Activated T-cell treated with anti-CD3 and anti-CD28 coated beads for 48 hours (primary cell): ENCODE measurements at places on chromosomes 3 and 15.

GRCh38 chr3:183226333-183226890 lies 26.6 kb upstream of the B3GNT5 start:
- DNase-seq, result no peak

- peak; percentile 12 for DNase-seq
Observed at GRCh38 chr3:36763850-36764703, at the start of gene DCLK3. DCLK3 (minus strand) TSS chr3:36764553; CDS start chr3:36764263, 290 bp downstream.

DNA sequence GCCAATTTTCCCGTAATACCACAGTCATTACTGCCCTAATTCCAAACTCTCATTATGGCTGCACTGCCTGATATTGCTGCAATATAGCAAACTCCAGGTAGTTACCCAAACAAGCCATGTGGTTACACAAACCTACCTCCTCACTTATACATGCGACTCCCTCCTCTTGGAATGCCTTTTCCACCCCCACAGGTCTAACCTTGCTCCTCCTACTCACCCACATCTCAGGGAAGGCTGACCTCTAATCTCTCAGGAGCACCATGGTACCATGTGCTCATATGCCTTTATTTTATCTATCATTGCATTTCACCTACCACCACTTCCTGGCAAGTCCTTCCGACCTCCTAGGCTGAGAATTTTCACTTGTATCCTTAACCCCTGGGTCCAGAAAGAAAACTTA lies 2.9 kb downstream of the RBPMS2 start:
- DNase-seq, result no peak

- peak; percentile 99 for DNase-seq
Observed at GRCh38 chr3:47781685-47782445, at the start of gene SMARCC1. SMARCC1 (minus strand) TSS chr3:47781893; CDS start chr3:47781797, 96 bp downstream.

DNA sequence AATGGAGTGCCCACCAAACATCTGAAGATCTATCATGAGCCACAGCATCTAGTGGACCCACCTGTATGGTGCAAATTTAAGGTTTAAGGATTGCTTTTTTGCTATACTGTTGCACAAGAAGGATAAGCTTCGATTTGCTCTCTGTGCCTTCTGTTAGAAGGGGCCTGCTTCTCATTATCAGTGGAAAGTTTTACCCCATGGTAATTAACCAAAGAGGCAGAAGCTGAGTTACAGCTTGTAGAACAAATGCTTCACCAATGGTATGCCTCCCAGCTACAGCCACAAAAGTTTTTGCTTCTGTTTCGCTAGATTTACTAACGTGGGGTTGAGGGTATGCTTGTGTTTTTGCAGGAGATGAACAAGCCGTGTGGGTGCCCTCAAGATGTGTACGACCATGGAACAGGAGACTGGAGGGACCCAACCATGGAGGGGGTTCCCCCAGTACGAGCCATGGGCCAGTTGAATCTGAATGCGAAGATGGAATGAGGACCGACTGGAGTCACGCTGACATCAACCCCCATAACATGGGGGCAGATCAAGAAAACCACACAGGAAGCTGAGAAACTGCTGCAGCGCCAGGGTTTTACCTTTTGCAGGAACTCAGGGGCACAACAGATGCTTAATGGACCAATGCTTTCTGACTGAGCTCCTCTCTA lies 43.5 kb downstream of the ACAD9 start:
- DNase-seq, result peak; percentile 50

- DNase-seq, result no peak
Observed at GRCh38 chr3:173275740-173276139, 121.8 kb upstream of the NLGN1 start.

GRCh38 chr3:18752273-18752934 lies 327.3 kb upstream of the SATB1 start:
- DNase-seq, result no peak

DNA sequence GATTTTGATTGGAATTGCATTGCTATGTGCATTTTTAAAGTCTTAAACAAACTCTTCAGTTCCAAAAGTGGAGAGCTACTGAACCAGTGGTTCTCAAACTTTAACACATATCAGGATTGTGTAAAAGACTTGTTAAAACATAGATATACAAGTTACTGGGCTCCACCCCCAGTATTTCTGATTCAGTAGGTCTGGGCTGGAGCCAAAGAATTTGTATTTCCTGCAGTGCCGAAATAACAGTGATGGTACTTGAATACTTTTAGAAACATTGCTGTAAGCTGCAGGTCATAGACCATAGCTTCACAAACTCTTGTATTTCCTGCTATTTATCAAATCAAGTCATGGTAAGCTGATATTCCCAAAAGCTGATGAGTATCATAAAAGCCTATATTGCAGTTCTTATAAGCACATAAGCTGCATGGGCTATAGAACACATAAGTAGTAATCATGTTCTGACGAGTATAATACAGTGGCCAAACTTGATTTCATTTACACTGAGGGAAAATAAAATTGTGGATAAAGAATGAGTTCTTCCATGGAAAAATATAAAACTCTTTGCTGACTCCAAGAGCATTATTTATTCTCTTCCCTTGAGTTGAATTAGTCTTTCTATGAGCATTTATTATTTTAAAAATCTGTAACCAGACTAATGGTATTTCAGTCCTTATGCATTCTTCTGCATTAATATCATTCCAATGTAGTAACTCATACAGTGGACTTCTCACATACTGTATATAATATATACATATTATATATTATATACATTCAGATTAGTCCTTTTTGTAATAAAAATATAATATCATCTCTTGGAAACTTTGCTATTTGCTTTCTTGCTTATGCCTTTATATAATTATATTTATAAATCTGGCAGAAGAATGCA lies 550.5 kb upstream of the AGTR1 start:
- no peak for DNase-seq

- no peak for DNase-seq
Observed at GRCh38 chr3:117407317-117407716, 697.7 kb downstream of the TUSC7 start.

- DNase-seq, result no peak
Observed at GRCh38 chr3:160885791-160886286, 129.8 kb downstream of the PPM1L start.

DNA sequence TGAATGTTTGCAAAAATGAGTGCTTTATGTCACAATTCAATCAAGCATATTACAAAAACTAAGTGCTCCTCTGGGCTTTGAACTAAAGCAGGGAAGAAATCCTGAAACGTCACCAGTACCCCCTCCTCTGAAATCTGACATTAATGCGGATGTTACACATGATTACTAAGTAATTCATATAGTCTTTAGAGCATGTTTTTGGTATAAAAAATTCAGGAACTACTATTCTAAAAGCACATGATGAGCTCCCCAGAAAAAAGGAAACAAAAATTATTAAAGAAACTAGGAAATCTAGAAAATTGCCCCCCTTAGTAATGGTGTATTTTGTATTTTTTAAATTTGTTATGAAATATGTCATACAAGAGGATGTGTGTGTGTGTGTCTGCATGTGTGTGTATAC lies 87.7 kb downstream of the MYO5A start:
- DNase-seq, result no peak

DNA sequence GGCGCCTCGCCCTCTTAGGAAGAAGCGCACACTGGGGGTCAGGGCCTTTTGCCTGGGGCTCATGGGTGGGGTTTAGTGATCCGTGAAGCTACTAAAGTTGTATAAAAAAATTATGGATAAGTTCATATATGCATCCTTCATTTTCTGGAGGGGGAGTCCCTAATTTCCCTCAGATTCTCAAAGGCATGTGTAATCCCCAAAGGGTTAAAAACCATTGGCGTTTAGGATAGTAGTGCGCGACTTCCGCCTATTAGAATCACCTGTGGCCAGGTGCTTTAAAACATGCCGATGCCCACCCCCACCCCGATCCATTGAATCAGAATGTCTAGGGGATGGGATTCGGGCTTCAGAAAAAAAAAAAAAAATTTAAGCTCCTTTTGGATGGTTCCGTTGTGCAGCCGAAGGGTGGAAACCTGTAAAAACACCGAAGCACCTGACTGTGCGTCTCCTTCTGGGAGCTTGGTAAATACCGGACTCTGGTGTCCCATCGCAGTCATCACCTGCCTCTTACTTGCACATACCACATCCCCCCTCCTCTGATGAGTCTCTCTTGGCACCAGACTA lies 570 bp downstream of the APH1B start:
- DNase-seq, result no peak

- DNase-seq, result no peak
Observed at GRCh38 chr3:149621218-149622005, 36.4 kb downstream of the WWTR1 start.

GRCh38 chr15:101318839-101319238 lies 23.8 kb upstream of the SNRPA1 start:
- no peak for DNase-seq

DNA sequence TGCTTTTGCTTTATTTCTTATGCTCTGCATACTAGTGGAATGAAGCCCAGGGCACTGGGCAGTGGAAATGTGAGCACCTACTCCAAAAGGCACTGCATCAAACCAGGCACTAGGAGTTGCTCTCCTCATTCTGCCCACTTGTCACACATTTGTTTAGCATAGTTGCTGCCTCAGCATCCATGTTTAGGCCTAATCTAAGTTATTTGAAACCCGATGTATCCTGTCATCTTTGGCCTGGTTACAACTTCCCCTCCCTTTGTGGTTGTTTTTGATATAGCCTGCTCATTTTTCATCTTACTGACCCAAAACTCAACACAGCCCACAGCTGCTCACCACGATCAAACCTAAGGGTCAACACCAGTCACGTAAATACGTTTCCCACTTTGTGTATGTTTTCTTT lies 82.2 kb upstream of the SELENOK start:
- no peak for DNase-seq

DNA sequence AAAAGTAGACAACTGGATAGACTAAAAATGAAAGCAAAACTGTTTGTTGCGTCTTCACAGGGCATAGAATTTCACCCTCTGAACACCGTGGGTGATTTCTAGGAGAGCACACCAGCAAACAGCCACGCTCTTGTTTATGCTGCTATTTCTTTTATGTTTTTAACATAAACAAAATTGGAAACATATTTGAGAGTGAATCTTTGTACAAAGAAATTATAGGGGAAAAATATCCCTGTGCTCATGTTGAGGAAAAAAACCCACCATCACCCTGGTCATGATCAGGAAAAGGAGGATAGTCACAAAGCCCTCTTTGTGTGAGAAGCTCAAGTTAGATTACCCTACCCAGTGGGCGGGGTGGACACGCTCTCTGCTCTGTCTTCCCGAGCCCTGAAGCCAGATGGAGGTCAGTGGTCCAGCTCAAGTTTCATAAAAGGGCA lies 313.3 kb downstream of the SATB1 start:
- no peak for DNase-seq

- no peak for DNase-seq
Observed at GRCh38 chr15:93205413-93205812, 116.4 kb upstream of the RGMA start.

- DNase-seq, result no peak
Observed at GRCh38 chr3:155742349-155742965, 2.4 kb downstream of the PLCH1 start.

- DNase-seq, result no peak
Observed at GRCh38 chr3:69809076-69809835, 70.0 kb downstream of the MITF start.

DNA sequence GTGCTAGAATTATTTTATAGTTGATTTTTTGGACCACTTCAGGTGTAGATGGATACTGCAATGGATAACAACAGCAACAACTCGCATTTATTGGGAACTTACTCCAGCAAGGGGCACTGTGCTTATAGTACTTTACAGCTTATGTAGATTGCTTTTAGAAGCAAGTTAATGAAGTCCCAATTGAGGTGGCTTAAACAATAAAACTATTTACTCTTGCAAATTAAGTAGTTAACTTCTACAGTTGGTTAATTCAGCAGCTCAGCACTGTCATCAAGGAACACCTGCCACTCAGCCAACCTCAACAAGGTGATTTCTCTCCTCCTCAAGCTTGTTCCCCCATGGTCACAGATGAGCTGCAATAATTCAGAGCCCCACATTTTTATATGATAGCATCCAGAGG lies 124.1 kb downstream of the RASA2 start:
- no peak for DNase-seq

GRCh38 chr3:97391167-97391566 lies 373.4 kb upstream of the ARL6 start:
- DNase-seq, result no peak

DNA sequence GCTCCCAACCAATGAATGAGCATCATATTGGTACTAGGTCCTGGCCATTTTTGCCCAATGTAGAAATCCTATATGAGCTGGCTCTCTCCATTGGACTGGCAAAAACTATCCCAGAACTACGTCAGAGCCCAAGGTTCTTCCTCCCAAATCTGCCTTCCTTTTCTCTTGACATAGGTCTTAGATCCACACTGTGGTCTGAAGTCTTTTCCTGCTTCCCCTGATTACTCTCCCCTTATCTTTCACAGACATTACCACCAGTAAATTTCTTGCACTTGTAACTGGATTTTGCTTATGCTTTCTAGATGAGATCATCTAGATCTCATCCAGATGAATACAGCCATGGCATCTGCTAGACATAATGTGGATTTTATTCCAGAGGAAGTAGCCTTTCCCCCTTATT lies 141.2 kb upstream of the GADL1 start:
- no peak for DNase-seq

DNA sequence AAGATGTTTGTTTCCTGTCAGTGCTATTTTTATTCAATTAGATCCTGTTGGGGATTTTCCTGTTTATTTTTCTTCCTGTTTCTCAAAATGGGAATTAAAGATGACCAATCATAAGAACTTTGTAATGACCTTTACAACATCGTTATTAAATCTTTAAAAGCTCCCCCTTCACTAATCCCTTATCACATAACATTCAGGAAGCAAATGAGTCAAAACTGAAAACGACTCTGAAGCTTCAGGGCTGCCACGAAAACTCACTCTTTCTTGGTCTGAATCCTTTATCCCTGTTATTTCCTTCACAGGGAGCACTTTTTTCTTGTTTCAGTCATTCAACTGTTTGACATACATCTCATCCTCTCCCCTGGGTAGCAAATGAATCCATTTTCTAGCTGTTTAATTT lies 75.8 kb upstream of the MB21D2 start:
- no peak for DNase-seq

DNA sequence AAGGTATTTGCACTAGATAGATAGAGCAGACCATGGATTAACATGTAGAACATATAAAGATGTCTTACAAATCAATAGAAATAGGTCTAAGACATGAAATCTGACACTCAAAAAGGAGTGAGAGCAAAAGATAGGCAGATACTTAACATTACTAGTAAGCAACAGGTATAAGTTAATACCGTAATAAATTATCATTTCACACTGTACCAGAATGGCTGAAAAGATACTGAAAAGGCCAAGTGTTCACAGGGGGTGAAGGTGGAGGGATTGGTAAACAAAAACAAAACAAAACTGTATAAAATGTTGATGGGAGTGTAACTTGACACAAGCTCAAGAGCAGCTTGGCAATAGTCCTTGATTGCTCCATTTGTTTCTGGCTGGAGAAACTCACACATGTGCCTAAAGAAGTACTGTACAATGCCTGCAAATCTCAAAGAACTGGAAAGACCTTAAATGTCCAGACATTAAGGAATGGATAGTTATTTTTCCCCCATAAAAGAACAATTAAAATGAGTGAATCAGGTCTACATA lies 3.5 kb downstream of the NSMCE3 start:
- no peak for DNase-seq

- DNase-seq, result no peak
Observed at GRCh38 chr3:186456731-186457191, 87.4 kb downstream of the CRYGS start.

- no peak for DNase-seq
Observed at GRCh38 chr3:193743702-193744047, 150.7 kb downstream of the OPA1 start.
